Activated CD4-positive, alpha-beta T cell treated with anti-CD3 and anti-CD28 coated beads, Interleukin-2, amount 50 U/mL, for 48 hours (primary cell): ENCODE measurements at places on chromosomes 7 and 10.
A peak's percentile ranks its signal among the peaks of the same experiment; 100 is the strongest.

- no peak for DNase-seq
Observed at GRCh38 chr10:1240341-1240775, 184.2 kb downstream of the WDR37 start.

DNA sequence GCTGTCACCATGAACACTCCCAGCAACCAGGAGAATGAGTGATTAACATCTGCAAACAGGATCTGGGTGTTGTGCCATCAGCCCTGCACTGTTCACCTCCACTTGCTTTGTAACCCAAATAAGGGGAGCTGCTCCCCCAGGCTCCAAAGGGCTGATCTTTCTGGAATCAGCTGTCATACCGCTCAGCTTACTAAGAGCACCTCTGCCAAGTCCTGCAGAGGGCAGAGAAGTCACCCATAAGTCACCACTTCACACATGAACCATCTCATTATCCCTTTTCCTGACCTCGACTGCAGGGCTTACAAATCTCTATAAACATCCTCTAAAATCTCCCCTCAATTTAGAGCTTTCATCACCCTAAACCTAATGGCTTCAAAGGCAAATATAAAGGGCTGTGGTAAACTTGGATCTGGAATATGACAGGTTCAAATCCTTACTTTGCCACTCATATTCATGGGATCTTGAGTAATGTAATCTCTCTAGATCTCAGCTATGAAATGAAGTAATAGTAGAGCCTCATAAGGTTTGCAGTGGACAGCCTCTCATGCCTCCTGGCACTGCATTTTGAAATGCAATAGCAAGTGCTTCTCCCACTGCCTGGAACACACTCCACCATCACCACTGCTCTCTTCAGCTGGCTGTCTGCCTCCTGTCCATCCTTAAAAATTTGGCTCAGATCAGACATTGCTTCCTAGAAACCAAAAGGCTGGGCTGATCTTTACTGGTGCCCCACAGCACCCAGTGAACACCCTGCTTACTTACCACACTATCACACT lies 38.8 kb downstream of the ERLIN1 start:
- DNase-seq, result no peak

GRCh38 chr10:132602614-132603013 lies 65.0 kb downstream of the INPP5A start:
- no peak for DNase-seq

DNA sequence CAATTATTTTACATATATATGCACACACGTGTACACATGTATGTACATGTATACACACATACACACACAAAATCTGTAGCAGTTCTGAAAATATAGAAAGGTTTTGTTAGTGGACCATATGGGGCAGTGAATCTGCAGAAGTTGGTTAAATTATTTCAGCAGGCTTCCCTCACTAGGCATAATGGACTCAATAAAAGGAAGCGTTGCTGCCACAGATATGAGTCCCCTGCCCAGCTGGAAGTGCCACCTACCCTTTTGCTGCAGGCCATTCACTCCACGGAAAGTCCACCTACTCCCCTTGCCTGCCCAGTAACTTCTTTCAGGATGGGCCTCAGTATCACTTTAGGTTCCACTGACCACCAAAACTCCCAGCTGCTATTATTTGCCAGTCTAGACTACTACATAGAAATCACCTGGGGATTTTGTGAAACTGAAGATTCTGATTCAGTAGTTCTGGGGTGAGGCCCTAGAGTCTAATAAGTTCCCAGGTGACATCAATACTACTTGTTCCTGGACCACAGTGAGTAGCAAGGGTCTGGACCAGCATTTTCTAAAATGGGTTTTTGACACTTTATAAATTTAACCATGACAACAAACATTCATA lies 29.3 kb upstream of the CROT start:
- no peak for DNase-seq

GRCh38 chr7:139992353-139993044 lies 70.3 kb downstream of the PARP12 start:
- no peak for DNase-seq

DNA sequence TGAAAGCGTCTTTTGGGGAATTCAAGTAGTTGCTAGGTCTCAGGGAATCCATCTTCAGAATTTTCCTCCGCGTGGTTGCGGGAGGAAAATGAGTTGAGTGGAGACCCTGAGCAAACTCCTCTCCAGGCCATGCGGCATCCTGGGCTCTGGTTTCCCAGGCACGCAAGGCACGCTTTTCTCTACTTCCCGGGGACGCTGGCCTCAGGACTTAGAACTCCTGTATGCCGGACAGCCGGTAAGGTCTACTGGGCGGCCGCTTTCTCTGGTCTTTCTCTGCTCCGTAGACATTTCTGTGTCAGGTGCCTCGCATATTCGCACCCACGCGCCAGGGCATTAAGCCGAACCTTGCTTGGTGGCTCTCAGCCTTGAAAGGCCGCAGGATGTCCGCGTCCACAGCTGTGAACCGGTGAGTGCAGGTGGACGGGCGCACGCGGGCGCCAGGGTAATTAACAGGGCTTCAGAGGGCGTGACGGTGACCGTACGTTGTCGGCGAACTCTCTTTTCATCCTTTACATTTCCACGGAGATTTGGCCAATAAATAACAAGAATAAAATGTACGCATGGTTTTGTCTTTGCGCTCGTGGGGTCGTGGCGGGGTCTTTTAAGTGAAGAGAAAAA lies 992 bp upstream of the RBM20 start:
- peak; percentile 8 for DNase-seq

GRCh38 chr10:12782537-12782936 lies 219.0 kb downstream of the CCDC3 start:
- DNase-seq, result peak; percentile 54

- DNase-seq, result peak; percentile 62
Observed at GRCh38 chr7:144437370-144438191, 34.1 kb upstream of the NOBOX start.

DNA sequence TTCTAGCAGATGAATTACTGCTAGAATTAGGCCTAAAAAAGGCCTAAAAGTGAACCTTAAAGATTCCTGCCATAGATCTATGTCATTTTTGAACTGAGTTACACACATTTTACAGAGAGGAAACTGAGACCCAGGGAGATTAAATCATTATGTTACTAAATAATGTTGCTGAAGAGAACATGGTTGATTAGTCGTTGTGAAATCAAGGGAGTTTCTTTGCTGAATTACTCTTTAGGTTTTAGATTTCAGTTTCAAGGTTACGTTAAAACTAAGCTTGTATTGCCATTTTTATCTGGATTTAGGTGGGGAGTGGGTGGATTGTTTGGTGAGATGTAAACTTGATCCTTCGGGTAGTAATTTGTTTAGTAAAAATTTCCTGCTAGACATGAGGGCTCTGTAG lies 21.3 kb downstream of the CDK14 start:
- no peak for DNase-seq

- no peak for DNase-seq
Observed at GRCh38 chr7:17194656-17195055, 103.8 kb upstream of the AHR start.

DNA sequence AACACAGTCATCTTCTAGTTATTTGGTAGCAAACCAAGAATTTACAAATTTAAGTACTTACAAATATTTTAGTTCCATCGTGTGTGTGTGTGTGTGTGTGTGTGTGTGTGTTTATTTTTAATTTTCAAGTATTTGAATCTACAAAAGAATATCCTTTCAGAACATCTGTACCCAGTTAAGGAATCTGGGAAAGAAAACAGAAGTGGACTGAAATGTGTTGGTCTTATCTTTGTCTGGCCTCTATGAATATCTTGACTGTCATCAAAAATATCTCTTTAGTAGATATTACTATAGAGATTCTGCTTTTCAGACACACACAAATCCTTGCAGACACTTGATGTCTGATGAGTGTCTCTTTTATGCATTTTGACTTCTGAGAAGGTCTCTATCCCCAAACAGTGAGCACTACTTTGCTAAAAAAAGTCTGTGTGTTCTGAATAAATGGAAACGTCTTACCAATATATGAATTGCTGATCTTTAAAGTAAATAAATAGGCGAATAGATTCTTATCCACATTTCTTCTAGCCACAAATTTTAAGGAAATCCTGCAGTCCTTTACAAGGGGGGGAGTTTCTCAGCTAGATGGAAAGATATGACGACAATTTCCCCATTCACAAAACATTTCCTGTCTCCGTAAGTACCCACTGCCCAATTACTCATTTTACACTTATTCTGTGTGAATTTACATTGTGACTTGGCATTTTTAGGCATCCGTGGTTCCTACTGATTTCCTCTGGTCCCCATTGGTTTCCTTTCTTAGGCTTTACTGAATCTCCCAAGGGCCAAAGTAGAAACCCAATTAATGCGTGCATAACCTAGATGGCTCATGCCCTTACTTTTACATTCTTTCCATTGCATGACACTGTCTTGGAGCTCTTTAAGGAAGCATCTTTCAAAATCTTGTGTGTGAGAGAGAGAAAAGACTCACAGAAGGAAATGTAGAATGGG lies 36.0 kb downstream of the NRCAM start:
- DNase-seq, result no peak

GRCh38 chr10:129966370-129966888 lies 2.4 kb upstream of the EBF3 start:
- DNase-seq, result no peak

- DNase-seq, result no peak
Observed at GRCh38 chr10:101222683-101223273, 6.5 kb downstream of the LBX1 start.

GRCh38 chr10:4344492-4344994 lies 481.5 kb upstream of the AKR1E2 start:
- peak; percentile 63 for DNase-seq

GRCh38 chr10:128103229-128103714 lies 23.0 kb downstream of the MKI67 start:
- DNase-seq, result no peak

DNA sequence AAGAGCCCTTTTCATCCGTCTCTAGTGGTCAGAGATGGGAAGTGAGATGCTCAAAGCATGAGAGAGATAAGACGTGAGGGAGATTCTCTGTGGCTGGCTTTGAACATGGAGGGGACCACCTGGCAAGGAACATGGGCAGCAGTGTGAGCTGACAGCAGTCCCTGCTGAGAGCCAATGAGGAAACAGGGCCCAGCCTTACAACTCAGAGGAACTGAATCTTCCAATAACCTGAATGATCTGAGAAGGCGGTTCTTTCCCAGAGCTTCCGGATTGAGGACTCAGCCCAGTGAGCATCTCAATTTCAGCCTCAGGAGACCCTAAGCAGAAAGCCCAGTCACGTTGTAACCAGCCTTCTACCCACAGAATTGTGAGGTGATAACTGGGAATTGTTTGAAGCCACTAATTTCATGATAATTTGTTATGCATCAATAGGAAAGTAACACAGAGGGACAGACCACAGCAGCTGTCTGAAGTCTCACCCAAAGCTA lies 33.9 kb upstream of the IKZF1 start:
- no peak for DNase-seq

DNA sequence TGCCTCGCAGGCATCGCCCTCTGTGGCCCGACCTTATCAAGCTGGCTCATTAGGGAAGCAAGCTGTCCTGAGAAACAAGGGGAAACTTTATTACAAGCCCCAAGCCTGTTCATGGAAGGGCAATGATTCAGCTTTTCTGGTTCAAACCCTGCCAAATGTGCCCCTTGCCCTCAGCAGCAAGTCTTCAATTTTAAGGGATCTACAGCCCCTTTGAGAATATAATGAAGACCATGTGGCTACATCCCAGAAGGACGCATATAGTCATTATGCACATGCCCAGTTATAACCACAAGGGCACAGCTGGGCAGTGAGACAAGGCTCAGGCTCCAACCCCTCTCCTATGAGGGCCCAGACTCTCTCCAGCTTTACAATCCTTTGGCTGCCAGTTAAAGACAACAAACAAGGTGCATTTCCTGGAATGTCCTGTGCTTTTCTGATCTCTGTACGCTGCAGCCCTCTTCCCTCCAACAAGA lies 56.7 kb downstream of the DDC start:
- DNase-seq, result no peak

GRCh38 chr7:151484971-151485707 lies 34.6 kb downstream of the RHEB start:
- DNase-seq, result peak; percentile 41

DNA sequence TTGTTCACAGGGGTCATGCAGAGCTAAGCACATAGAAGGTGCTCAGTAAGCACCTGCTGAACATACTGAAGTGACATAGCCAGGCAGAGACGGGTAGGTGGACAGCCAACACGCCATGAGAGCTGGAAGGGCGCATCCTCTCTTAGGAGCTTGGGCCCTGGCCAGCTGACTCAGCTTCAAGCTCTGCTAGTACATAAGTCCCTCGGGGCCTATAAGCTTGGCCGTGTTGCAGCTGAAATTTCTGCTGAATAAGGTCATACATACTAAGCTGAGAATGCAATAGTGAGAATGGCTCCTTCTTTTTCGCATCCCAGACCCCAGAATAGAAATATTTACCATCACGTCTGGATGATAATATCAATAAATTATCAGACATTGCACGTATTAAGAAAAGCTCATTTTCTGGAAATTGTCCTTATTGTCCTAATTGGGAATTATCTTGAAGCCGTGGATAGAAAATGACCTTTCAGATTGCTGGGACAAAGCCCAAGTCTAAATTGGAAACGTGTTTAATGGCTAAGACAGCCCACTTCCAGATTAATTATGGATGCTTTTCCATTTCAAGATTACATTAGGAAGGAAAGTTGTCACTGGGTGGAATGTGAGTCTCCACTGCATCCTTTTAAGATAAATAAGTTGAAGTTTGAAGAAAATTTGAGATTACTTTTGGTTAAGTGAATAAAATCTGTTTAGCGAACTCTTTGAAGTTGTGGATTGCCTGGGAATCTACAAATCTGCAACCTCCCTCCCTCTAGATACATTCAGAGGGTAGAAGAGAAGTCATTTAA lies 287.1 kb upstream of the C7orf33 start:
- no peak for DNase-seq

DNA sequence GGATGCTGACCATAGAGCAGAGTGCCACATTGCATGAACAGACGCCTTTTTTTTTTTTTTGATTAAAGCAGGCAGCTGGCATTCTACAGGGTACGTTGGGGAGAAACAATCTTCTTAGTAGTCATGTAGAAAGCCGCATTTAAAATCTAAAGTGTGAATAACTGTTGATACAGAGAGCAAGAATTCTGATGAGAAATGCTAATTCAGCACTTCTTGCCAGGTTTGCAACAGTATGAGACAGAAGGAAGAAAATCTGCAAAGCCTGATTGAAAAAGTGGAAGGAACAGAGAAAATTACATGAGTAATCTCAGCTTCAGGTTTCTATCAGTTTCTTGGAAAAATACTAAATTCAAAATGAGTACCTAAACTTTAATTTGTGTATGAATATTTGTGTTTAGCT lies 232.7 kb upstream of the CHRM2 start:
- no peak for DNase-seq

GRCh38 chr10:112330162-112330561 lies 43.8 kb upstream of the ACSL5 start:
- peak; percentile 5 for DNase-seq

- DNase-seq, result no peak
Observed at GRCh38 chr7:50204581-50204980, 99.9 kb upstream of the IKZF1 start.

DNA sequence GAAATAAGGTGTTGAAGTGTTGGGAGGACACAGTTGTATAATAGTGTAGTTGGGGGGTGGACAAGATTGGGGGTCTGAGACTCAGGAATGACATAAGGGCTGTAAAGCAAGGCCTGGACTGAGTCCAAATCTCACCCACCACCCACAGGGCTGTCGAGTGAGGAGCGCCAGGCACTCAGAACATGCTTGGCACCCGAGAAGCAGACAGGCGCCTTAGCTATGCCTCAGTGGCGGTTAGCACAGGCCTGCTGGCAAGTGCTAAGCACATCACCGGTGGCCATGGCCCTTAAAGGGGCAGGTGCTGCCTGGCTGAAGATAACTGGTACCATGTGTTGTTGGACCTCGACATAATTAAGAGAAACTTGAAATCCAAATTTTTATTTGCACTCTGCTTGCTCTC lies 90.7 kb downstream of the COL13A1 start:
- no peak for DNase-seq

- DNase-seq, result no peak
Observed at GRCh38 chr7:30912986-30913811, 1.5 kb downstream of the AQP1 start.

- no peak for DNase-seq
Observed at GRCh38 chr10:59276919-59277318, 85.4 kb downstream of the FAM13C start.
